SJCRH30 (cell line): ENCODE measurements at places on chromosomes 16 and 17.

- no peak overlapping the region for H3K27ac ChIP-seq
- no peak for DNase-seq
- H3K4me1 ChIP-seq, result peaks cover 7% of the 10 kb centered on the region; the same call in 1 of the 2 replicates
- H3K36me3 ChIP-seq, result peaks cover 15% of the 10 kb centered on the region
Observed at GRCh38 chr17:14351493-14351892, 50.6 kb downstream of the HS3ST3B1 start.

DNA sequence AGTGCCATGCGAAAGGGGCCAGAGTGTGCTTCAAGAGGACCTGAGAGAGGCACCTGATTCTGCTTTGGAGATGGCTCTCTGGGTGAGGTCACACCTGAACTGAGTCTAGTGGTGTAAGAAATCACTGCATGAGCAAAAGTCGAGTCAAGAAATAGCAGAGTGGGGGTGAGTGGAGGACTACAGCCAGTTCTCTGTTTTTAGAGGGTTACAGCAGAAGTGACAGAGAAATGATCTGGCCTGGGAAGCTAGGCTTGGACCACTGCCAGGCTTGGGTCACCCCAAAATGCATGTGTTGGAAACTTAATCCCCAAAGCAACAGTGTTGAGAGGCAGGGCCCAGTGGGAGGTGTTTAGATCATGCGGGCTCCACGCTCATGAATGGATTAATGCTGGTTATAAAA, 312.0 kb downstream of the CBLN1 start:
- no peak overlapping the region for H3K27ac ChIP-seq
- H3K36me3 ChIP-seq, result no peaks in the 10 kb centered on the region
- DNase-seq, result no peak

GRCh38 chr17:69809331-69809730, 265.7 kb upstream of the KCNJ16 start:
- no peak overlapping the region for H3K4me3 ChIP-seq
- H3K27ac ChIP-seq, result no peak overlapping the region
- no peak for DNase-seq
- H3K27me3 ChIP-seq, result no peaks in the 10 kb centered on the region
- H3K36me3 ChIP-seq, result no peaks in the 10 kb centered on the region

DNA sequence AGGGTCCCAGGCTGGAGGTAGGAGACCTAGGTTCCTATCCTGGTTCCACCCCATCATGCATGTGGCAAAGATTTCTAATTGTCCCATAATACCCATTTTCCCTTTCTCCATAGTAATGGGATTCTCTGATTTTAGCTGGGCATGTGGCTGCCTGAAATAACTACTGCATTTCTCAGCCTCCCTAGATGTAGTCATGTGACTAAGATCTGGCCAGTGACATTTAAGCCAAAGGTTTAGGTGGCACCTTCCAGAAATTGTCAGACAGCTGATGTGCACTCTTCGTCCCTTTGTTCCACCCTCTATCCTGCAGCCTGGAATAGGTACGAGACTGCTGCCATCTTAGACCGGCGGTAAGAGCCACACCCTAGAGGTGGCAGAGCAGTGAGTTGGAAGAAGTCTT, 8.2 kb downstream of the NXPH3 start:
- no peaks in the 10 kb centered on the region for H3K27me3 ChIP-seq
- no peaks in the 10 kb centered on the region for H3K36me3 ChIP-seq
- no peaks in the 10 kb centered on the region for H3K4me1 ChIP-seq
- H3K4me3 ChIP-seq, result no peak overlapping the region
- DNase-seq, result no peak

- no peaks in the 10 kb centered on the region for H3K27me3 ChIP-seq
- no peaks in the 10 kb centered on the region for H3K4me1 ChIP-seq
- no peak overlapping the region for H3K27ac ChIP-seq
- H3K36me3 ChIP-seq, result no peaks in the 10 kb centered on the region
Observed at GRCh38 chr17:3857261-3858105, 11.4 kb upstream of the NCBP3 start.

DNA sequence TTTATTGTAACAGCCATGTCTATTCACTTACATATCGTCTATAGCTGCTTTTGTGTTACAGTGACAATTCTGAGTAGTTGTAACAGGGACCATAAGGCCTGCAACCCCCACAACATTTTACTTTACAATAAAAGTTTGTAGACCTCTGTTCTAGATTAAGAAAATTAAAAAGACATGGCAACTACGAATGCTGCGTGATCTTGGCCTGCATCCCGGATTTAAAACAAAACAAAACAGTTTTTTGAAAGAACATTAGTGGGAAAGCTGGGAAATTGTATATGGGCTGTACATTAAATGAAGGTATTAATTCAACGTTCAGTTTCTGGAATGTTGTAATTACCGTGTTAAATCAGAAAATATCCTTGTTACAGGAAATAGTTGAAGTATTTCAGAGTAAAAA, 64.1 kb downstream of the RMI2 start:
- H3K27ac ChIP-seq, result no peak overlapping the region
- no peaks in the 10 kb centered on the region for H3K27me3 ChIP-seq
- H3K4me3 ChIP-seq, result no peak overlapping the region

- H3K4me3 ChIP-seq, result no peak overlapping the region
- H3K27ac ChIP-seq, result no peak overlapping the region
- no peaks in the 10 kb centered on the region for H3K27me3 ChIP-seq
- H3K4me1 ChIP-seq, result no peaks in the 10 kb centered on the region
- H3K36me3 ChIP-seq, result no peaks in the 10 kb centered on the region
- no peak for DNase-seq
Observed at GRCh38 chr17:1228781-1229348, 41.4 kb upstream of the BHLHA9 start.

GRCh38 chr16:80717611-80718010, 86.8 kb downstream of the CDYL2 start:
- H3K36me3 ChIP-seq, result no peaks in the 10 kb centered on the region

GRCh38 chr16:87531418-87531817, 38.6 kb upstream of the ZCCHC14 start:
- H3K36me3 ChIP-seq, result no peaks in the 10 kb centered on the region
- no peak for DNase-seq
- no peaks in the 10 kb centered on the region for H3K4me1 ChIP-seq
- no peaks in the 10 kb centered on the region for H3K27me3 ChIP-seq

GRCh38 chr17:14775731-14776492, 475.0 kb downstream of the HS3ST3B1 start:
- H3K36me3 ChIP-seq, result no peaks in the 10 kb centered on the region
- peaks cover 38% of the 10 kb centered on the region for H3K4me1 ChIP-seq
- H3K4me3 ChIP-seq, result no peak overlapping the region
- no peaks in the 10 kb centered on the region for H3K27me3 ChIP-seq
- no peak overlapping the region for H3K27ac ChIP-seq

DNA sequence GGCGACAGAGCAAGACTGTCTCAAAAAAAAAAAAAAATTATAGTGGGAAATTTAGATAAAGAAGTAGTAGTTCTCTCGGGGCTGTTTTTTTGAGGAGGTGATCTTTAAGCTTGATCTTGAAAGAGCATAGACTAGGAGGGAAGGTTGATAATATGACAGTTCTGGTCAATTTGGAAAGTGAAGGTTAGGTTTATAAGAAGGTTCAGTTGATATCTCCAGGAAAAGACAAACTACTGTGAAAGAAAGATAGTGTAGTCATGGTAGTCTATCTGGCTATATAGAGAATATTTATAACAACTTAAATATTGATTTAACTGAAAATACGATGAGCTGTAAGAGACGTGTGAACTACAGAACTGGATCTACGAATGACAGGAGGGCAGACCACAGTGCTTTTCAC, 3.1 kb downstream of the ATF7IP2 start:
- H3K4me3 ChIP-seq, result no peak overlapping the region
- H3K4me1 ChIP-seq, result no peaks in the 10 kb centered on the region
- DNase-seq, result no peak
- no peaks in the 10 kb centered on the region for H3K27me3 ChIP-seq
- H3K36me3 ChIP-seq, result no peaks in the 10 kb centered on the region
- no peak overlapping the region for H3K27ac ChIP-seq

- no peak overlapping the region for H3K4me3 ChIP-seq
- DNase-seq, result peak; percentile 29
- no peak overlapping the region for H3K27ac ChIP-seq
- no peaks in the 10 kb centered on the region for H3K4me1 ChIP-seq
Observed at GRCh38 chr16:81937305-81938038, 73.8 kb downstream of the SDR42E1 start.

GRCh38 chr17:28857905-28858800, 3.3 kb downstream of the ERAL1 start:
- no peaks in the 10 kb centered on the region for H3K4me1 ChIP-seq
- no peak overlapping the region for H3K27ac ChIP-seq
- DNase-seq, result no peak
- H3K27me3 ChIP-seq, result no peaks in the 10 kb centered on the region

GRCh38 chr17:47231866-47232265, 21.8 kb upstream of the ITGB3 start:
- no peak for DNase-seq
- H3K36me3 ChIP-seq, result no peaks in the 10 kb centered on the region
- no peak overlapping the region for H3K27ac ChIP-seq
- H3K27me3 ChIP-seq, result no peaks in the 10 kb centered on the region
- H3K4me1 ChIP-seq, result peaks cover 6% of the 10 kb centered on the region
- H3K4me3 ChIP-seq, result no peak overlapping the region

DNA sequence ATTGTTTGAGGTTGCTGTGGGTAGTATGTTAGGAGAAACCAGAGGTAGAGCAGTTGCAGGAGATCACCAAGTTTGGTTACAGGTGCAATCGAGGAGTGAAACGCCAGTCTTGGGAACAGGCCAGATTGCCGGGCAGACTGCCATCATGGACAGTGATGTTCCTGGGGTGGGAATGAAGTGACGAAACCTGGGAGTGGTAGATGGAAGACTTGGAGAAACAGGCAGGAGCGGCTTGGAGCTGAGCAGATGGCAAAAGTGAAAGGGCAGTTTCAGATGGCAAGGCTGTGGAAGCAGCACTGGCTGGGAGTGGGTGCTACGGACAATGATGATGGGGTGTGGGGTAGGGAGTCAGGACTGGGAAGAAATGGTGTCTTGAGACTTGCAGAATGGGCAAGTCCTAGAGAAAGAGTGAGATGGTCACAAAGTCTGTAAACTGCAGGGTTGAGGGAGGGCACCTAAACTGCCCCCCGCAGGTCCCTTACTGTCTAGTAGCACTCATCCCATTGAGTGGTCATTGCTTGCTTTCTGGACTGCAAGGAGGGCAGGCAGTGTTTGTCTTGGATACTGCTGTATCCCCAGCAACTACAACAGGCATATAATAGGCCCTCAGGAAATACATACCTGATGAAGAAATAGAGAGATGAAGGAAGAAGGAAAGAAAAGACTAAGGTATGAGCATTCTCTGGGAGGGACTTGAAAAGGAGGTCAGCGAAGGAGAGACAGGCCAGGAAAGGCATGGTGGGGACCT, 29.5 kb upstream of the ULK2 start:
- H3K4me3 ChIP-seq, result no peak overlapping the region
- no peaks in the 10 kb centered on the region for H3K27me3 ChIP-seq
- no peak overlapping the region for H3K27ac ChIP-seq
- no peak for DNase-seq

DNA sequence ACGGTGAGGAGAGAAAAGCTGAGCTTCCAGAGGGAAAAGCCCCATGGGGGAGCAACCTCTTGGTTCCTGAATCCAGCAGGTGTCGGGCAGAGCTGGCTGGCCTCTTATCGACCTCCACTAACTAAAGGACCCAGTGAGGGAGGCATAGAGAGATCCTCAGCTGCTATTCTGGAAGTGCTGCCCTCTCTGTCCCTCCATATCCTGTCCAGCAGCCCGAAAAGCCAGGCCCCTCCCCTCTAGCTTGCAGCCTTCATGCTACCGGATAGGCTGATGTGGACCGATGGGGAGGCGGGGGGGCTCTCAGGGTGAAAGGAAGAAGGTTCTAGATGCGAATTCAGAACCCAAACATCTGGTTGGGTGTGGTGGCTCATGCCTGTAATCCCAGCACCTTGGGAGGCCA, 24.9 kb downstream of the MXRA7 start:
- DNase-seq, result no peak
- no peaks in the 10 kb centered on the region for H3K27me3 ChIP-seq
- H3K36me3 ChIP-seq, result no peaks in the 10 kb centered on the region; the same call in 1 of the 2 replicates

DNA sequence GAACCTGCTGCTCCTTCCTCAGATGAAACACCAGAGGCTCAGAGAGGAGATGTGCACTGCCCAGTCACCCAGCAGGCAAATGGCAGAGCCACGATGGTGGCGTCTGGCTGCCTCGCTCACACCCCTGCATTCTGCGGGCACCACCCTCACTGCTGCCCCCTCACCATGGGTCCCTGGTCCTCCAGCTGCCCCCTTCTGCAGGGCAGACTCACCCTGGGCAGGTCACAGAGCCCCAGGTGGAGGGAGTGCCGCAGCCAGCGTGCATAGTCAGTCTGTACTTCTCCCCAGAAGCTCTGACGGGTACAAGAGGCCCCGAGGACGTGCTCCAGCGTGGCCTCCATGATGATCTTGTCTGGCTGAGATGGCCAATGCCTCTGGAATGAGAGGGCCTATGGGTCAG, 52.9 kb downstream of the RMI2 start:
- no peak overlapping the region for H3K4me3 ChIP-seq
- H3K36me3 ChIP-seq, result no peaks in the 10 kb centered on the region
- H3K27ac ChIP-seq, result no peak overlapping the region
- H3K27me3 ChIP-seq, result peaks cover 2% of the 10 kb centered on the region; the same call in 1 of the 2 replicates
- DNase-seq, result no peak
- H3K4me1 ChIP-seq, result peaks cover 5% of the 10 kb centered on the region; the same call in 1 of the 2 replicates

DNA sequence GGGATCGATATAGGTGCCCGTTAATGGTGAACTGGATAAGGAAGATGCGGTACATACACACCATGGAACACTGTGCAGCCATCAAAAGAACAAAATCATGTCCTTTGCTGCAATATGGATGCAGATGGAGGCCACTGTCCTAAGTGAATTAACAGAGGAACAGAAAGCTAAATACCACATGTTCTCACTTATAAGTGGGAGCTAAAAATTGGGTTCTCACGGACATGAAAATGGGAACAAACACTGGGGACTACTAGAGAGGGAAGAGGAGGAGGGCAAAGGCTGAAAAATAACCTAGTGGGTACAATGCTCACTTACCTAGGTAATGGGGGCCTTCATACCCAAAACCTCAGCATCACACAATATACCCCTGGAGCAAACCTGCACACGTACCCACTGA, 302.6 kb downstream of the XYLT1 start:
- no peaks in the 10 kb centered on the region for H3K4me1 ChIP-seq
- no peak for DNase-seq
- H3K27ac ChIP-seq, result no peak overlapping the region
- no peaks in the 10 kb centered on the region for H3K27me3 ChIP-seq
- H3K36me3 ChIP-seq, result no peaks in the 10 kb centered on the region

DNA sequence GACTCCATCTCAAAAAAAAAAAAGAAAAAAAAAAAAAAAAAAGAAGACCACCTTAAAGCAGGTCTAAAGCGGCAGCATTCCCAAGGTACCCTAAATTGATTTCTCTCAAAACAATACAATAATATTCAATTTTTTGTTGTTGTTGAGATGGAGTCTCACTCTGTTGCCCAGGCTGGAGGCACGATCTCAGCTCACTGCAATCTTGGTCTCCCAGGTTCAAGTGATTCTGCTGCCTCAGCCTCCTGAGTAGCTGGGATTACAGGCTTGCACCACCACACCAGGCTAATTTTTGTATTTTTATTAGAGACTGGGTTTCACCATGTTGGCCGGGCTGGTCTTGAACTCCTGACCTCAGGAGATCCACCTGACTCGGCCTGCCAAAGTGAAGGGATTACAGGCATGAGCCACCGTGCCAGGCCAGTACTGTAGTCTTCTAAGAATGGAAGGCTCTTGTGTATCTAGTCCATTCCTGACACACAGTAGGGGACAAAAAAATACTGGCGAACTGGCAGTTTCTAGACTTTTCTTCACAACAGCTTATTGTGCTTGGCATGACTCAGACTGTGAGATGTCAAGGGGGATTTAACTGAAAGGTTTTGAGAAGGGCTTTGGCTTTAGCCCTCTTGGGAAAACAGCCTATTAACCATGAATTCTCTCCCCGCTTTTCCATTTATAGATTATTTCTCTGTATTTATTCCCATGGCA, 17.3 kb downstream of the CDR2 start:
- no peaks in the 10 kb centered on the region for H3K27me3 ChIP-seq
- H3K36me3 ChIP-seq, result peaks cover 12% of the 10 kb centered on the region; the same call in 1 of the 2 replicates
- no peak overlapping the region for H3K4me3 ChIP-seq
- no peak for DNase-seq
